ENCODE measurements at places on chromosomes 7 and 10.

DNA sequence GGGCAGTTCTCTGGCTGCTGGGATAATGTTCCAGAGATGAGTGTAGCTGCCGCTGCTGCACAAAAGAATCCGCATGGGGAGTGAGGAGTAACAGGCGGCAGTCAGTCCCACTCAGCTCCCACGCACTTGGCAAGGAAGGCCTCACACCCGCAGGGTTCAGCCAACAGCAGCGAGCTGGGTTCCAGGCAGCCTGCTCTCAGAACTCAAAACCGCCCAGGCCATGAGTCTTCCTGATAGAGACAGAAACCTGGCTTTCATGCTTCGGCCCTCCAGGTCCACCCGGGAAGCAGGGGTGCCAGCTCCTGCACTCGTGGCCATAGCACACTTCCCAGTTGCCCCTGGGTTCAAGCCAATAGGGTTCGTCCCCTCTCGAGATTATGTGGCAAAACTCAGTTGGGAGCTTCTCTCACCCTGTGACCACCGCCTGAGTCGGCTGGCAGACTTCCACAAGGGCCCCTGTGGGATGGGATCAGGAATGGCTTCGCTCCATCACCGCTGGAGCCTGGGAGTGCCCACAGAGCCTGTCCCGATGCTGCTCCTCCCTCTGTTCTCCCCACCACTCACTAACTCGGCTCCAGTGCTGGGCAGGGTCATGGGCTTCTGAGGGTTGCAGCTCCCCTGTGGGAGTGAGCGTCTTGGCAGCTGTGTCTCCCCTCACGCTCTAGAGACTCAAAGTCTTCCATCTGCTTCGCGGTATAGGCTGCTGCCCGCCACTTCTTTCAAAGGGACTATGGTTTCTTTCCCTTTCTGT is 20.6 kb downstream of the CLRN3 start:
- DNase-seq: no peak

GRCh38 chr10:110392121-110392520 is 87.4 kb upstream of the SMNDC1 start:
- DNase-seq: no peak

GRCh38 chr7:117312593-117313580 is 10.0 kb downstream of the WNT2 start:
- DNase-seq: no peak

DNA sequence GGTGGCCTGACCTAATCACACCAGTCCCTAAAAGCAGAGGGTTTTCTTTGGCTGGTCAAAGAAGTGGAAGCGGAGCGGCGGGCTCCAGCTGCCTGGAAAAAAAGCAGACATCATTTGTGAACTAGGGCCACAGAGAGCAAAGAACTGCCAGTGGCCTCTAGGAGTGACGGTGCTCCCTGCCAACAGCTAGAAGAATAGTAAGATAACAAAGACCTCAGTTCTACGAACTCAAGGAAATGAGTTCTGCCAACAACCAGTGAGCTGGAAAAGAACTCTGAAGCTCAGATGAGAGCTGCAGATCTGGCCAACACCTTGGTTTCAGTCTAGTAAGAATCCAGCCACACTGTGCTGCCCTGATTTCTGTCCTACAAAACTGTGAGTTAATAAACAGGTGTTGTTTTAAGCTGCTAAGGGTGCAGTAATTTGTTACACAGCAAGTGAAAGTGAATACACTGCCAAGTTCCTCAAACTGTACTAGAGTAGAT is 178.0 kb downstream of the SRPK2 start:
- DNase-seq: peak; percentile 72

DNA sequence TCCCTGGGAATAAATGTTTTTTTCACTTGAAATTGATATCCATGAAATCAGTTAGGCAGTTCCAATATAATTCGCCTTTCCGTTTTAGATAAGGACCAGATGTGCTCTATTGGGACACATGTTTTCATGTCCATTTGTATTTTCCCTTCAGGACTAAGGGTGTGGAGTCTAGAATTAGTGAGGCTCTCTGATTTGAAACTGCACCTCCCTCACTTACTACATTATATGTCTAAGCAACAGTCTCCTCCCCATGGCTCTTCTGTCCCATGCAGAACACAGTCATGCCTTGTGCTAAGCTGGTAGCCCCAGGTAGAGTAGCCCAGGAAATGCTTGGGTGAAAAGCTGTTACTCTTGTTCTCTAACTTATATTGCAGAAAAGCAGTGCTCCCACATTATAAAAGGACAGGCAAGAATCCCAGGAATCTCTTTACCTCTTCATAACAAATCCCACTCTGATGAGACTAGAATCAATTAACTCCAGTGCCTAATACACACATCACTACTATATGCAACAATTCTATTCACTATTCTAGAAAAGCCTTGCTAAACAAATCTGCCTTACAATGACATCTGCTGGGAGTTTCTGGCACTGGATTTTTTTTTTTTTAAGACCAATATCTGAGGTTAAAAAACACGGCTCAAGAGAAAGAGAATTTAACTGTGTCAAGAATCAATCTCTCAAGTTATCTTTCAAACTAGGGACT is 293.9 kb downstream of the SNX13 start:
- DNase-seq: peak; percentile 39

DNA sequence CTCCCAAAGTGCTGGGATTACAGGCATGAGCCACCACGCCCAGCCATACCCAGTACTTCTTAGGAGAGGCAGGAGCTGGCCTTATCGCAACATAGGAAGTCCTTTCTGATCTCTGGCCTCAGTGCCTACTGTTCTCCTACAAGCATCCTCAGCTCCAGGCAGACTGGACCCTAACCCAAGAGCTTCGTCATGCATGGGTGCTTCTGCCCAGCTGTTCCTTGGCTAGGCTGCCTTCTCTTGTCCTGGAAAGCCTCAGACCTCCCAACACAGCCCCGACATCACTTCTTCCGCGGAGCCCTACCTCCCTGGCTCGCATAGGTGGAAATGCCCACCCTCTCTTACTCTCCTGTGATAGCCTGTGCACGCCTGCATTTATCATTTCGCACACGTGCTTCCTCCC is 15.8 kb downstream of the BCL7B start:
- no peak for DNase-seq

DNA sequence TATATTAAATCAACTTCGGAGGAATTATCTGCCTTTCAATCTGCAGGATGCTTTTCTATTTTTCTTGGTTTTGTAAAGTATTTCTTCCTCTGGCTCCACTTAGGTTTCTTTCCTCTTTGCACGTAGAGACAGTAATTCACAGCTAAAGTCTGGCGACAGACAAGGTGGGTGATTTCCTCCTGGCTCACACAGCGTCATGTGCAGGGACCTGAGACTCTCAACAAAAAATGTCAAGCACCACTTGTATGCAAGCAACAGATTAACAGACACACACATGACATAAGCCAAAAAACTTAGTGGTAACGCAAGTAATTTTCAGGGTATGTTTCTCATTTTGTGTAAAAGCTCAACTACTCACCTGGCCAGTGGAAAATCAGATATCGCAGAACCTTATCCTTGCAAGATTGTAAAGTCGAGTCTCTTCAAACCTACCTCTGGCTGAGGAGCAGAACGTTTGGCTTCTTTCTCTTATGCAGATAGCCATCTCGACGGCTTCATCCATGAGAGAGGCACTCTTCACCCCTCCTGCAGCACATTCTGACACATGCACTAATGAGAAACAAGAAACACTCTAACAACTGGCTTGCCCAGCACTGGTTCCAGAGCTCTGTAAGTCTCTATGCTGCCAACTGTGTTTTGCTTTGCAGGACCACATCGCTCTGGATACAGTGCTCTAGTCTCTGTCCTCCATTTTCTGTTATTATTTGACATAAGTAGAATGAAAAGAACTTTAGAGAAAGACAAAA is 188.0 kb downstream of the CDCA7L start:
- no peak for DNase-seq
